ENCODE measurements at places on chromosomes 4 and X. TPM values are rescaled to one million over a fixed set of nuclear protein-coding genes. Genes with fewer than 3 reads are reported as not detected.

The PNMA6A gene
- 0.08 TPM for total RNA-seq

The MAGEA11 gene
- total RNA-seq, result 34.9 TPM

The CXCL3 gene
- total RNA-seq, result 4.3 TPM

The SPATA4 gene
- total RNA-seq, result 0.05 TPM

The SPANXA2 gene
- total RNA-seq, result 48.0 TPM

The ADH1B gene
- total RNA-seq, result not detected

The NXF2 gene
- total RNA-seq, result 2.0 TPM

The SPIN2A gene
- 0.57 TPM for total RNA-seq

The CPZ gene
- total RNA-seq, result not detected

The COX18 gene
- total RNA-seq, result 17.5 TPM

The MAD2L1 gene
- total RNA-seq, result 46.7 TPM

The WNK3 gene
- total RNA-seq, result 0.64 TPM

The GPR82 gene
- total RNA-seq, result not detected

The CT45A3 gene
- 205 TPM for total RNA-seq

The IL9R gene
- 0.16 TPM for total RNA-seq
